Stimulated activated CD4-positive, alpha-beta T cell treated with anti-CD3 and anti-CD28 coated beads, TNF-alpha, amount 100 ng/mL, for 1 hour (primary cell): ENCODE measurements at places on chromosomes 2 and 18.
A peak's percentile ranks its signal among the peaks of the same experiment; 100 is the strongest.

DNA sequence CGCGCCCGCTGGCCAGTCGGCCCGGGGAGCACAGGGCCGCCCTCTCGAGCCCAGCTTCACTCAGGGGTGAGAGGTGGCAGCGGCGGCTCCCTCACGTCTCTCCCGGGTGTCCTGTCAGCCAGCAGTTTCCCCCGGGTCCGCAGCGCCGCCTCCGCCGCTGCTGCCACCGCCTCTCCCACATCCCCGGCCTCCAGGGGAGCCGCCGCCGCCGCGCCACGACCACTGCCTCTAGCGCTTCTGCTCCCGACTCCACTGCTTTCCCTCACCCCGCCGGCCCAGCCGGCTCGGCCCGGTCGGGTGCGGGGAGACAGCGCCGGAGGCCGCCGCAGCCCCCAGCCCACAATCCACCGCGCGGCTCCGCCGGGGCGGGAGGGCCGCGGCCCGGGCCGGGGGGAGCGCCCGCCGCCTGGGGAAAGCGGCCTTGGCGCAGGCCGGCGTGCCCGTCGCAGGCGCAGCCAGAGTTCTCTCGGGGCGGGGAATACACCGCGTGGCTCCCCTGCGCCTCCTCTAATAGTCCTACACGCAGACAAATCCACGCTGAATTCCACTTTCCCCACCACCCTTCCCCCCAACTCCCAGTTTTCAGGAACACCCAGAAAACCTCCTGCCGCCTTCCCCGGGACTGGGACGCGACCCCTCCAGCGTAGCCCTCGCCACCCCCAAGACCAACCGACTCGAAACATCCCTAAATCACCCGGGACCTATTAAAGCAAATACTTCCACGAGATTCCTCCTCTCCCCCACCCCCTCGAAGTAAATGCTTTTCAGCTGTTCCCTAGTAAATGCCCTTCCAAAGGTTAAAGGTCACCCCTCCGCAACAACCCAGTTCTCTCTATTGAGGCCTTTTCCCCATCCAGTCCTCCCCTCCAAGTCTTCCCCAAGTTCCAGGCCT, at the start of gene VPS54:
VPS54 (minus strand) TSS at position 346 of the 892 bp plus-strand sequence. CDS start 35,429 bp downstream, outside the sequence.
- DNase-seq, result peak; percentile 22

GRCh38 chr2:182482511-182482910, 55.7 kb upstream of the PDE1A start:
- no peak for DNase-seq

- peak; percentile 12 for DNase-seq
These were observed 66.6 kb downstream of the SPTBN1 start for GRCh38 chr2:54522624-54523281.

DNA sequence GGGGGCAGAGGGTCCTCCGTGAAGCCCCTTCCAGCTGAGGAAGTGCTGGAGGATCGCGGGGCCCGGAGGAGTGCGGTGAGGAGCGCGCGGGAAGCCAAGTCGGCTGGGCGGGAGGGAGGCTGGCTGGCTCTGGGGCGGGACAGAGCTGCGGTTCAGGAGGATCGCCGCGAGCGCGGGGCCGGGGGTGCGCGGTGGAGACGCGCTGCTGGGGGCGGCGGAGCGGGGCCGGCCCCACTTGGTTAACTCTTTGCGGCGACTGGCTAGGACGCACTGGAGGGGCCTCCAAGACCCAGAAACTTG, 464 bp downstream of the CYBRD1 start:
- no peak for DNase-seq

GRCh38 chr2:210553373-210553772, 3.0 kb upstream of the CPS1 start:
- DNase-seq, result no peak

- no peak for DNase-seq
These were observed 177.8 kb upstream of the SCN7A start for GRCh38 chr2:166671801-166672200.

DNA sequence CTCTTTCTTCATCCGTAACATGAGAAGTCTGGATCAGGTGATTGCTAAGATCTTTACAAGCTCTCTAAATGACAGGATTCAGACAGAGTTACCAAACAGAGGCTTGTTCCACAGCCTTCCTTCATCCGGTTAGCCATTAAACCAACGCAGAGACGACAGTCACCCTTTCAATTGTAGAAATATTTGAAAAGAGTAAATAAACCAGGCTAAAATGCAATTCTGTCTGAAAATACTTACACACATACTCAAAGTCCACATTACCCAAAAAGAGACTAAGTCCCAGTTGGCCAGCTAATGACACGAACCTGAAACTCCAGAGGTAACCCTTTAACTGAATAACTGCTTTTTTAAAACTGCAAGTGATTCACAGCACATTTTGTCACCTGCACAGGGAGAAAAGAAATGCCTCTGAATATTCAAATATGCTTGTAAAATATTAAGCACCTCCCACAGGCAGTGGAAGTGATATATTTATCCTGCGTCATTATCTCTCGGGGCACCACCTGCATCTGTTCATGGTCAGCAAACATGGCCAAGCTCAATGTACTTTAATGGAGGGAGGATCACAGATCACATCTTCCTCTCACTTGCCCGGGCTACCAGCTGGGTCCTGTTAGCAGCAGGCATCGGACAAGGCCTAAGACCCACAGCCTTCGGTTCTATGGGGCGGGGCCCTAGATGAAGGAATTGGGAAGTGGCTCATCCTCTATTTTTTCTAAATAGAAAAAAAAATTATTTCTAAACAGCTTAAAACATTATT, 38.8 kb upstream of the DNER start:
- DNase-seq, result no peak

DNA sequence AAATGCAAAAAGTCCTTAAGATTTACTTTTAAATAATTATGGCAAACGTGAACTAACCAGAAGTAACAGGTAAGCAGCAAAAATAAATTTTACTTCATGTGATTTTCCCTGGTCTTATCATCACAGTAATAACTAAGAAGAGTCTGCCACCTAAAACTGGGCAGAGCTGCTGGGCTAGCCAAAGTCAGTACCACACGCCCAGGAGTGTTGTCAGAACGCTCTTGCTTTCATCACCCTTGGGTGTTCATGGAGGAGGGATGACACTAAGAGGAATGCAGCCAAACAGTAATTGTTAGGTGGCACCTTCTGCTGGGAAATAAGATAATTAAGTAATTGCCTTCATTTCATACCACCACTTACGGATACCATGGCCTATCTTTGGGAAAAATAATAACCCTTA, 92.0 kb upstream of the NEUROD1 start:
- no peak for DNase-seq

DNA sequence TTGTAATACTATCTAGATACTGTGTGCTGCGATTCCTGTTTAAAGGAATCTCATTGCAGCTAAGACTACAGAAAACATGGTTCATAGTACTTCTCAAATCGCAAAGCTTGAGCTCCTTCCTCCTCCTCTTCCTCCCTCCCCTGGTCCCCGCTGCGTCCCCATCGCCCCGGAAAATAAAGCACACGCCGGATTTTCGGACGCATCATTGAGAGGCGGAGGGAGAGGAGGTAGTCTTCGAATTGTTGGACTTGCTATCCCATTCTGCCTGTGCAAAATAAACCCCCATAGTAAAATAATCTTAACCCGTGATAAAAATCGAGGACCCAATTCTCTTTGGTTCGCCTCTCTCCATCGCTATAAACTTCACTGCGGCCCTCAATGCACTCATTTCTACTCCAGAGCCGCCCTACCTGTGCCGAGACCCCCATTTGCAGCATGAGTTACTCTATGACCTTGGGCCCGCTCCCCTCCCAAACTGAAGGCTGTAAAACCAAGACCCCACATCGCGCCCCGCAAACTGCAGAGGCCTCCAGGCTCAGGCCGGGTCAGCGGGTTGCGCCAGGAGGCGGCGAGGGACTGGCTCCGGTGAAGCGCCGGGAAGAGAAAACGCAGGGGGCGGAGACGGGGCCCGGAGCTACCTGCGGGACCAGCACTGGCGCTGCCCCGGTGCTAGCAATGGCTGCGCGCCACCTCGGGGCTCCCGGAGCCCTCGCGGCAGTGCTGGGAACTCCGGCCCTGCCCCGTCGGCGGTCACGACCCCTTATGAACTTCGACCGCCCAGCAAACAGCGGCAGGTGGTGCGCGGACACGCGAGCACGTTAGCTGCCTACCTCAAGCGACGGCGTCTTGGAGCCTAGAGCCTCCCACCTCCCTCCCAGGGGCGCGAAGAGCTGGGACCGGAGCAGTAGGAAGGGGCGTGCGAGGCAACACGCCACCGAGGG, 649 bp downstream of the ESCO1 start:
- no peak for DNase-seq

DNA sequence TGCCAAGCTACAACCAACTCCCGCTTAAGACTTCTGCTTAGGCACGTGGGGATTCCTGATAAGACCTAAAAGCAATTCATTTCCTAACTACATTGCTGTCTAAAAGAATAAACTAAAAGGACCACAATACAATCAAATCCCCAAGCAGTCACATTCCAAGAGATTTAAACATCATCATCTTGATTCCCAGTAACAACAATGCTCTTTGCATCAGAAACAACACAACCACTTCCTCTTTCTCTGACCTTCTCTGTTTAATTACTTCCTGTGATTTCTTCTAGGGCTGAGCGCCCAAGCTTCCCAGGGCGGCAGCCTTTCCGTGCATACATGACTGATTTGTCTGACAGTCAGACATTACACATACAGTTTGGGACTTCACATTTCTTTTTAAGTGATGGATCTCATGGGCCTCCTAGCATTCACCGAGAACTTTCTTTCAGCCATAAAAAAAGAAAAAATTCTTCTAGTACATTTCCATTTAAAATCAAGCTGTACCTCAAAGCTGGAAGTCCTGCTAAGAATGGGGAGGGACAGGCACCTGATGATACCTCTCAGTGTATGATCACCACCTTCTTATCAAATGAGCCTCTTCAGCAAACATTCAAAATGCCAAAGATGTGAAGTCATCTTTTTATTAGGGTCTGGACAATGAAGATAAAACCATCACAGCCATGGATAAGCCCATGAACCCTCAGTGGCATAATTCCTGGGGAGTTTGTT, 11.5 kb downstream of the SPRED2 start:
- DNase-seq, result no peak

DNA sequence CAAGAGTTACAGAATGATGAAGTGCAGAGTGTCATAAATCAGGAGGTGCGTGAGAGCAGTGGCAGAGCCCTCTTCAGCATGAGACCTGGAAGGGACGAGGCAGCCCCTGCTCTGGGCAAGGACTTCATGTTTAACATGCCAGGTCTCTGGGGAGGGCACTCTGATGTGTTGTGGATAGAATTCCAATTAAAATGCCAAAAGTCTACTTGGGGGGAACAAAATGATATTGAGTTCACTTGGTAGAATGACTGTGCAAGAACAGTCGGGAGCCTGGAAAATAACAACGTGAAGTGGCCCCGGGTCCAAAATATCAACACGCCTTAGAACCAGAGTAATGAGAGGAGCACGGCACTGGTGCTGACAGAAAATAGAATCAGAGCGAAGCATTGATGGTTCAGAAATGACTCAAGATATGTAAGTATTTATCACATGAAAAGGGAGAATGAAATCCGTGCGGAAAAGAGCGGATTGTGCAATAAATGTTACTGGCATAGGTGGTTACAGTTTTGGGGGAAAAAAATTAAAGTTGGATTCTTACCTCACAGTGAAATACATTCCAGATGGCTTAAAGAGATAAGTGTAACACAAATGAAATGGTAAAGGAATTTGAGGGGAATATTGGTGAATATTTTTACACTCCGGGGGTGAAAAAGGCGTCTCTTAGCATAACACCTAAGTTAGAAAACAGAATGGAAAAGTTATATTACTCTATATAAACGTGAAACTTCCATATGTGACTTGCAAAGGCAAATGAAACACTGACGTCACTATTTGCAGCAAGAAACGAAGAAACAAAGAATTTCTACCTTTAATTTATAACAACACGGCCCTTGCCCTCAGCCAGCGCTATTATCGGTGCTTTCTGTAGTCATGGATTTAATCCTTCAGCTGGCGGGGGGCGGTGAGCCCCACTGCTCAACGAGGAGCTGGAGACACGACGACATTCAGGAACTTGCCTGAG, 159.4 kb upstream of the TWIST2 start:
- no peak for DNase-seq

DNA sequence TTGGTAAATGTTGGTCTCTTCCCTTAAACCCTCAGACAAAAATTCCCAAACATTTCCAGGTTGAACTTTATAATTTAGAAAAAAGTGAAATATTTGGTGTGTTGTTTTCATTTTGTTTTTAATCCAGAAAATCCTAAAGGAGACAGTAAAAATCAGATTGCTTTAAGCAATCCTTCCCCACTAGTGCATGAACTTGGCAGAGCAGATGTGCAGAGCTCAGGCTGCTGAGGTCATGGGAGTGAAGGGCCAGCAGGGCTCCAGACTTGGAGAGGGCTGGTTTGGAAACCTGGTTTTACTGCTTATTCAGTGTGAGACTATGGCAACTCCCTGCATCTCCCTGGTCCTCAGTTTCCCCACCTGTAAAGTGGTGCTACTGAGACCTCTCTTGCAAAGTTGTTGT, 66.7 kb upstream of the TEX51 start:
- no peak for DNase-seq

- DNase-seq, result peak; percentile 18
These were observed 15.9 kb upstream of the ATP6V1B1 start for GRCh38 chr2:70919672-70920366.

GRCh38 chr2:30349691-30350090, 97.4 kb upstream of the LCLAT1 start:
- no peak for DNase-seq

GRCh38 chr2:10522170-10522448, 74.0 kb upstream of the ODC1 start:
- DNase-seq, result no peak

GRCh38 chr2:237072067-237072931, 13.4 kb upstream of the COPS8 start:
- peak; percentile 49 for DNase-seq

DNA sequence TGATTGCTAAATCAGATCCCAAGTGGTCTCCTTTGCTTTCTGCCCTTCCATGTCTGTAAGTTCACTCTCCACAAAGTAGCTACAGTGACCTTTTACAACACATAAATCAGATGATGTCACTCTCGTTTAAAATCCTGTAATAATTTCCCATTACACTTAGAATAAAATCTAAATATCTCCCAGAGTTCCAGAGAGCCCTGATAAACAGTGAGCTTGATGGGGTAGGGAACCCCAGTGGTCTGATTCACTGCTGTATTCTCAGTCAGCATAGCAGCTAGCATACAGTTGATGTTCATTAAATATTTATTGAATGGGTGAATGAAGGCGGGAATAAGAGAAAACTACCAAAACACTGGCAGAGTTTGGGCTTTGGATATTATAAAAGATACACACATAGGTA, 117.7 kb downstream of the ZAP70 start:
- DNase-seq, result no peak
